ENCODE measurements at places on chromosomes 4 and X. TPM values are rescaled to one million over a fixed set of nuclear protein-coding genes. Genes with fewer than 3 reads are reported as not detected.

Gene CLDN22
- 0.16 TPM for total RNA-seq

Gene PLXNB3
- 11.2 TPM for total RNA-seq

Gene NKAP
- total RNA-seq, result 3.9 TPM

Gene SLC7A11
- total RNA-seq, result 16.3 TPM

Gene SPANXA2
- not detected for total RNA-seq

Gene CSAG2
- total RNA-seq, result not detected

Gene CCKAR
- not detected for total RNA-seq

Gene KIF4A
- total RNA-seq, result 9.4 TPM

Gene MUC7
- total RNA-seq, result not detected

DNA sequence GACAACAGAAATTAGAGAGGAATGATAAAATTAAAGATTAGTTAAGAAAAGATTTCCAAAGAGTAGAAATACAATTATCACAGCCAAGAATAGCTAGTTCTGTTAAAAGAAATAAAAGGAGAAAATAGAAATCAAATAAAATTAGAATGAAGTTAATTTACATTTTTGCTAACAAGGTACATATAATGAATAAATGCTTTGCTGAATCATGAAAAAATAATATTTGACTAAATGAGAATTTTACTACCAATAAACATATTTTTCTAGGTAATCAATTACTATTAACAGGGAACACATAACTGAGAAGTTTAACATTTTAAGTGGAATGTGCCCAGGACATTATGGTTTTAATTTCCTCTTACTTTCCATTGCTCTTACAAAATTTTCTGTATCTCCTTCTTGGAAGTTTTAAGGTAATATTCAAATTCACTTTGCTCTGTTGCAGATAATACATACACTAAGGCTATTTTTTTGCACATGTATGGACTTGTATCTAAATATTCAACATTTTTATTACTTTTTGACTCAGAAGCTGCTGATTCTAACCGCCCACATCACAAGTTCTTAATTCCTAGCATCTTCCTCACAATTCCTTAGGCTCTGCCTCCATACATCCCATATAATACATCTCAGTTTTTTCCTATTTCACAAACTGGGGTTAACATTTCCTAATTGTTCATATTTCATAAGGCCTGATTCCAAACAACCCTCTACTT is 870.7 kb upstream of the INTU start:
- ATAC-seq, result no peak

DNA sequence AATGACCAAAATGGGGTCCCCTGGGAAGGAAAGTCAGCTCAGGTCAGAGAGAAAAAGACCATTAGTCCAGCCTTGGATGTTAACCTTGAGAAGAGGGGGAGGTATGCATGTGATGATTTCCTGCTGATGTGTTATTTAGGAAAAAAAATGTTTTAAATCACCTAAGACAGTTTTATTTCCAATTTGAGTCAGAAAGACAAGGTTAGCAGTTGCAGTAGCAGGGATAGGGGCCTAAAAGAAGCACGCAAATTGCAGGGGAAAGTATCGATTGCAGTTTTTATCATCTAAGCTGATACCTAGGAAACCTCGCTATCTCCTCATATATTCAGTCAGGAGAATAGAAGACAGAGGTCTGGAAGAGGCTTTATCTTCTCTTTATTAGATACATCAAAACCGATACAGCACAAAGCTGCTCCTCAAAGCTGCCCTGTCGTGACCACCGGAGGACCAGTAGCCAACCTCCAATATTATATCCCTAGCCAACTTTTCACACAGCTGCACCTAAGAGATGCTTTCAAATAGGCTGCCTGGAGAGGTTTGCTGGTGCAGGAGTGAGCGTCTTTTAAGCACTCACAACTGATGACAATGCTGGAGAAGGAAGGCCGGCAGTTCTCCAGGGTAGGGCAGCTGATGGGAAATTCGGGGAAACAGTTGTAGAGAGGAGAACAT is 289.4 kb downstream of the INPP4B start:
- no peak for ATAC-seq

DNA sequence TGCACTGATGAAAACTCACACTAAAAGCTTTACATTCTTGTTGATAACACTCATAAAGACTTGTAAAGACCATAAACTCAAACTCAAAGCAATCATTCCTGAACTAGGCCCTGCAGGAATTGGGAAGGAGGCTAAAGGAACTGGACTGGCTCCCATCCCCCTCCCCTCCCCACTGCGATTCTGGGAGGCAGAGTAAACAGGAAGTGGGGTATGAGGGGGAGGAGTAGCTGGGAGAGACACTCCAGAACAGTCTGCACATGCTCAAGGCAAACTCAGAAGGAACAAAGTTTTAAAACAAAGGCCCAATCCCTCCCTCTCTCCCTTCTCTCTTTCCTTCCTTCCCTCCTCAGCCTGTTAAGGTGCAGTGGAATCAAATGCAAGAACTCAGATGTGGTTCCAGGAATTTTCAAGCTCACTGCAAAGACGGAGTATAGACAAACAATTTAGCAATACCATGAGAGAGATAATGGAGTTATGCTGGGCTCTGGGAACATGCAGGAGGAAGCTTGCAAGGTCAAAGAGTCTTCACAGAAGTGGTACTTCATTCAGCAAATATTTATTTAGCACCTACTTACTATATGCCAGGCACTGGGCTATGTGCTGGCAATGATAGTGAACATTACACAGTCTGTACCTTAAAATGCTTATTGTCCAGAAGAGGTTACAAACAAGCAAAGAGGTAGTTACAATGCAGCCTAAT is 15.9 kb downstream of the MID1IP1 start:
- no peak for ATAC-seq

- no peak for ATAC-seq
These were observed 11.3 kb downstream of the TIMP1 start for GRCh38 chrX:47593522-47593921.

- no peak for ATAC-seq
These were observed 25.6 kb downstream of the DHRSX start for GRCh38 chrX:2474963-2475726.

DNA sequence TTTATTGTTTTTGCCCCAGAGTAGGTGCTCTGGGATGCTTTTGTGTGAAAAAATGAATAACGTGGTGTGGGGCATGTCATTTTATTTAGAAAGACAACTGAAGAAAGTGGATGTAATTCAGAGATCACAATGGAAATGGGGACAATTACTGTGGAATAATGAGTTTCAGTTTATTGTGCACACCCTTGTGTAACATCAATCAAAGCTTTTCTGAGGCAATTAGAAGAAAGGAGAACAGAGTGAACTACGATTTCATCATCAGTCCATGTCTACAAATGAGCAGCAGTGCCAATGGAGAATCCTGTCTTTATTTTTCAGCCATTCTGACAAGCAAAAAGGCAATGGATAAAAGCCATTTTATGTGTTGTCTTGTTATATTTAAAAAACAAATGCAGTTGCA is 339.2 kb downstream of the TMA16 start:
- no peak for ATAC-seq

DNA sequence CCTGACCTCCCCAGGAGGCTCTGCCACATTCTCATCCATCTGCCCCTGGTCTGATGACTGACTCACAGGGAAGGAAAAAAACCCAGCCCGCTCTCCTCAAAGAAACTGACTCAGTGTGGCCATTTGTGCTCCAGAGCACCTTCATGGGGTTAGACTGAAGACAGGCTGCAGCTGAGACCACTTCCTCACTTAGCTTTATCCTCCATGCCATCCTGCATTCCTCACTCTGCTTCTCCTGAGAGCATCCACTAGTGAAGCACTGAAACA is 35.9 kb upstream of the HPSE start:
- peak; percentile 15 for ATAC-seq

- no peak for ATAC-seq
These were observed 107.8 kb downstream of the CCSER1 start for GRCh38 chr4:90234916-90235547.

GRCh38 chr4:149095811-149096210 is 653.6 kb upstream of the NR3C2 start:
- ATAC-seq, result no peak
